ENCODE measurements at places on chromosomes 3 and 15.

GRCh38 chr15:100759106-100759505 is 120.5 kb upstream of the ALDH1A3 start:
- no peak for DNase-seq

DNA sequence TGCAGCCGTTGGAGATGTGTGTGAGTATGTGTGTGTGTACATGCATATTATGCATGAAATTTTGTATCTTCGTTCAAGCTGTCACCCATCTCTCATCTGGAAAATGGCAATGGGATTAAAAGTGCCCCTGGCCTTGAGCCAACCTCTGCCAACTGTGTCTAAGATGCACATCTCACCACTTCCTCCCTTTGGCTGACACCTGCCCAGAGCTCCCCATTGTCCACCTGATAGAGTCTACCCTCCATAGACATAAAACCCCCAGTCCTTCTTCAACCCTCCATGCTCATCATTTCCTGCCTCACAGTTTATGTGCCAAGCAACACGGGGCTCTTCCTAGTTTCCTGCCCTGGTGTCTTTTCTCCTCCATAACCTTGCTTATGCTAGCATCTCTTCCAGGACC is 187.5 kb upstream of the HES1 start:
- DNase-seq = no peak

- DNase-seq = no peak
These were observed 1.9 kb downstream of the IVD start for GRCh38 chr15:40407330-40407990.

- DNase-seq = peak; percentile 6
These were observed 51.0 kb upstream of the SPSB4 start for GRCh38 chr3:141000027-141000663.

DNA sequence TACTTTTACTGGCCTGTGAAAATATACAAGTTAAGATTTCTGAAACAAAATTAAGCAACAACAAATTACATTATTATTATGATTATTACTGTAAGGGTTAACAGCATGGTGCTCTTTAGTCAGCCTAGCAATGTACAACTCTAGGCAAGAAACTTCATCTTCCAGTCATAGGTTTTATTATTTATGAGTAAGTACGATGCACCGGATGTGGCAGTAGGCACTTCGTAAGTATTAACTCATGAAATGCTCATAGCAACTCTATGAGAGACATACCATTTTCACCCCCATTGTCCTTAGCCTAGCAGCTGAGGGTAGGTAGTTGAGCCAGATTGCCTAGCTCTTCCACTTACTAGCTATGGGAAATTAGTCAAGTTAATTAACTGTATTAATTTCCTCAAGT is 68.0 kb upstream of the PTPRG start:
- DNase-seq = no peak

DNA sequence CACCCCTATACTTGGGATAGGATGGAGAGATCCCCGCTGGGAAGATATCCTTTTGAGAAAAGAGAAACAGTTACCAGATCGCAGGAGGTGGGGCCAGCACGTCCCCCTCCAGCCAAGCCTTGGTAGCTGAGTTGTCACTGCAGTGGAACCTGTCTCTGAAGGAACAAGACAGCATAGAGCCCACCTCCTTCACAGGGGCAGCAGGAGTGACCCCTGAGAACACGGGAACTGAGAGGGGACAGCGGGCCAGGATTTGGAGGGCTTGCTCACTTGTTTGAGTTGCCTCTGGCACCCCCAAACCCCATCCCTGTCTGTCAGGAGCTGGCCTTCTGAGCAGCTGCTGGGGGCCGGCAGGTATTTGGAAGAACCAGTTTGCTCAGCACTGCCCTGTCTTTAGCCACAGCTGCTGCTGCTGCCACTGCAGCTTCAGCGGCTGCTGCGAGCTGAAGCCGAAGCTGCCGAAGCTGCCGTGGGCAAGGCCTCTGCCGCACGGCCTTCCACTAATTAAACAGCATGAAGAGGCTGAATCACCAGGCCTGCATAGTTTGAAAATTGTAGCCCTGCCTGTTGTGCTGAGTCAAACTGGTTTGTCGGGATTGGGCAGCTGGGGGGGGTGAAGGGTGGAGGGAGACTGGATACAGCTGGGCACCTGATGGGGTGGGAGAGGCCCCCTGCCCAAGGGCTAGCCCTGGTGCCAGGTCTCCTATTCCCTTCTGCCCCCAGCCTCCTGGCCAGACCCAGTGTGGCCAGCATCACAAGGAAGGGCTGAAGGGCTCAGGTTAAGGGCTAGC is 4.0 kb downstream of the EPHB3 start:
- no peak for DNase-seq

GRCh38 chr15:71476823-71477222 is 333.5 kb upstream of the NR2E3 start:
- no peak for DNase-seq

DNA sequence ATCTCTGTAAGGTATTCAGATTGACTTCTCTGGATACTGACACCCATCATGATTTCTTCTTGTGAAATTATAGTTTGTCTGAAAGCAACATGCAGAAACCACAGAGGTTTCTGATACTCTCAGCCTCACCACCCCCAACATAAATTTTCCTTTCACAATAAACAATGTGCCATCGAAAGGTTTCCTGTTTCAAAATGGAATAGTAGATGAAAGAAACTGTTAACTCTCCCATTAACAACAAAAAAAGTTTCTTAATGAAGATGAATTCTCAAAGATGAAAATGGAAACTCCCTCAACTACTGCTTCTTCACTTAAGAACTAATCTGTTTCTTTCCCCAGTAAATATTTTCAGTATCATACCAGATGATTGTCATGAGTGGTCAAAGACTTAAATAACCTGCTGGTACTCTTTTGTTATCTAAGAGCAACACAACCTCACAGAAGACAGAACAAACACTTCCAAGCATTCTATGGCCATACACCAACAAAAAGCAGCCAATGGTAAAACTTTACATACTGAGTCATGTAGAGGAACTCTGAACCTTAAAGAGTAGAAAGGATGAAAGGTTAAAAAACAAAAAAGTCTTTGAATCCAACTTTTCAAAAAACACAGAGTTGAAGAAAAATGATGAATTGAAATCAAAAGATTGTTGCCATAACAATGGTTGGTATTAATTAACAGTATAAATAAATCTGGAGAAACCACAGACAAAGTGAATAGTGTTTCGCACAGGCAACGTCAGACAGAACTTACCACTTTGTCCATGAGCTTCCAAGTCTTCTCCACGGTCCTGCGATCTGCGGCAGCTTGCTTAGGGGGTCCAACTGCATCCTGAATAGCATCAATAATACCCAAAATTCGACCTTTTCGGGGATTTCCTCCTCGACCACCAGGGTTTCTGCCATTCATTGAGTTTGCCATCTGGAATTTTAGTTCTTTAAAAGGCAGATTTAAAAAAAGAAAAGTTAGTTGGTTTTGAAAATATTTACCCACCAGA is 1.9 kb downstream of the CBLB start:
- DNase-seq = no peak

DNA sequence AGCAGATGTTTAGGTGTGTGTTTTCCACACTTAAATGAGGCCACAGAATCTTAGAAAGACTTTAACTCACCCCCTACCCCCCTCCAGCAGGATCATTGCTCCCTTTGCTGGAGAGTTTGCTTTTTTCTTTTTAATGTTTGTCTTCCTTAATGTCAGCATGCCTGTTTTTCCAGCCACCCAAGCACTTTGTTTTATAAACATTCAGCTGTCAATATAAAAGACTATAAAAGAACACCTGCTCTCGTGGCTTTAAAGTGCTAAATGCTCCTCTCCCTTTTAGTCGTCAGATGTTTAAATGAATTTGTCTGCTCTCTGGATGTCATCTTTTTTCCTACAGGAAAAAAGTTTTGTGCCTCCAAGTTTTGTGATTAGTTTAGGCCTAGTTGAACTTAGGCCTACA is 61.7 kb downstream of the SIDT1 start:
- no peak for DNase-seq

DNA sequence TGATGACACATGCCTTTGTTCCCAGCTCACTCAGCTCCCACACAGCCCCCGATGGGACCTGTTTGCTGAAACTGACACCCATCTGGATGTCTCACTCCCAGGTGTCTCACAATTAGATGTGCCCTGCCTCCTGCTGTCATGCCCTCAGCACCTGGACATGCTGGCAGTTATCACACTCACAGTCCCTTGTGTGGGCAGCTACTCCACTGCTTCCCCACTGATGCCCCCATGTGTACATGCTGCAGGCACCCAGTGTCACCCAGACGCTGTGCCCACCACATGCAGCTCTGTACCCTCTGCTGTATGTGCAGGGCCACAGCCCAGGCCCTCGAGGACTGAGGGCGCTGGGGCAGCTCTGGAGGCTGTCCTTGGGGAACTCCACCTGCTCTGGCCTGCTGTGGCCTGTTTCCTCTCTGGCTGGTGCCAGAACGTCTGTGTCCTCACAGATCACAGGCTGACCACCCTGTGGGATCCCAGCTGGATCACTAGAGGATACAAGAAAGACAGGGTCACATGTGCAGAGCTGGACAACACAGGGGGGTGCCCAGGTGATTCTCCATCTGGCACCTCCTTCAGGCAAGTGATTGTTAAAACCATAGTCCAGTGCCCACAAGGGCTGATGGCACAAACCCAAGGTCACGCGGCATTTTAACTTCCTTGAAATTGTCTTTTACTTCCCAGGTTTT is 14.0 kb downstream of the C3orf22 start:
- DNase-seq = no peak

GRCh38 chr15:57398336-57398735 is 22.0 kb downstream of the CGNL1 start:
- DNase-seq = no peak

GRCh38 chr15:38781196-38781595 is 216.6 kb upstream of the RASGRP1 start:
- DNase-seq = no peak

- DNase-seq = no peak
These were observed 41.1 kb downstream of the PIK3R4 start for GRCh38 chr3:130705501-130705900.

GRCh38 chr3:170033489-170033888 is 4.3 kb upstream of the GPR160 start:
- DNase-seq = peak; percentile 26

GRCh38 chr3:116808725-116809124 is 99.1 kb downstream of the TUSC7 start:
- no peak for DNase-seq

DNA sequence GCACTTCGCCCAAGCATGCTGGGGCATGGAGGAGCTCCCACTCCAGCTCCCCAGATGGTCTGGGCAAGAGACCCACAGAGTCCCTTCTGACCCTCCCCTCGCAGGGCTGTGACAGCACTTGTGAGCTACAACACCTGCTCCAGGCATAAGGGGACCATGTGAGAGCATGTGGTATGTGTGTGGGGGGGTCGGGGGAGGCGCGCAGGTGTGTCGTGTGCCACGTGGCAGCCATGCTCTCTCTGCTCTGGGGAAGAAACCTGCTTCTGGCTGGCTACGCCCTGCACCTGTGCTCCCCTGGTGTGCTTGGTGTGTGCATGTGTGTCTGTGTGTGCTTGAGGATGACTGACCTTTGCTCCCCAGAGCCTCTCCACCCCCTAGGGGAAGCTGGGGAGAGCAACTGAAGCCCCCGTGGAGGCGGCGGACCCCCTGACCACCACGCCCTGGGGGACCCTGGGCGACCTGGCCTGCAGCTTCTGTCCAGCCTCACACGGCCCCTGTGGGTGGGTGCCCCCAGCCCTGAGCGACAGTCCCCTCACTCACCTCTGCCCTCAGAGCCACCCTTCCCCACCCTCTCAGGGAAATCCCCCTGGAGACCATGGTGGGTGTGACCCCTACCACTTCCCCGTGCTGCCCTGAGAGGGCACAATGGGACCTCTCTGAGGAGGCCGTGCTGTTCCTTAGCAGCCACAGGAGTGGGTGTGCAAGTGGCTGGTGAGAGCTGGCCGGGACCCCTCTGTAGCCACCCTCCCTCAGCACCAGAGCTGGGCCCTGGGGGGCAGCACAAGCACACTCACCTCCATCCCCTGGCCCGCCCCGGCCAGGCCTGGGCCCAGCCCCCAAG is 16.6 kb upstream of the SEC13 start:
- DNase-seq = no peak

DNA sequence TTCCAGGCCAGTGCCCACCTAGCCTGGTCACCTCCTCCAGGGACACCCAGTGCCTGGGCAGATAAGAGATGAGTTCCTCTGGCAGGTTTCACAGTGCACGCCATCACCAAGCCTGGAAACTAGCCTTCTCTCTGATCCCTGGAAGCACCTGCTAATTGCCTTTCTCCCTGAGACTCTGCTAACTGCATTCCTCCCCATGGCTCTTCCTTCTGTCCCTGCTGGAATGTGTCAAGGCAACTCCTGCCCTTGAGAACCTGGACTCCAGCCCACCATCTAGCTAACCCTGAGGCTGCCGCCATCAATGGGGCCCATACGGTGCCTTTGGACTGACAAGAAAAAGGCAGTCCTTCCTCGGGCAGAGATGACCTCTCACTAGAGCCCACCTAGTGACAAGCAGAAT is 18.5 kb downstream of the VIPR1 start:
- DNase-seq = no peak

GRCh38 chr3:12990306-12990705 is 82.9 kb downstream of the IQSEC1 start:
- DNase-seq = no peak

DNA sequence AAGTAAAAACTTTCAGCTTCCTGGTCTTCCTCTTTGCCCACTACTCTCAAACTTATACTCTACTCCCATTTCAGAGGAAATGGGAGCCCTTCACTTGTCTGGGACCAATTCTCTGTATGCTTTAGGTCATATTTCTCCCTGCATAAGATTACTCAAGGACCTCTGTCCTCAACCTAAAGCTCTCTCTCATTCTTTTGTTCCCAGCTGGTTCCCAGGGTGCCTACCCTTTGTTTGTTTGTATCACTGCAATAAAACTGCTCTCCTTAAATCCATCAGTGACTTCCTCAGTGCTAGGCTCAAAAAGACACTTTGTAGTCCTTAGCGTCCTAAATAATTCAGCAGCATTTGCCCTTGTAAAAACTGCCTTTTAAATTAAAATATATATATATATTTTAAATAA is 2.9 kb downstream of the NGRN start:
- no peak for DNase-seq

DNA sequence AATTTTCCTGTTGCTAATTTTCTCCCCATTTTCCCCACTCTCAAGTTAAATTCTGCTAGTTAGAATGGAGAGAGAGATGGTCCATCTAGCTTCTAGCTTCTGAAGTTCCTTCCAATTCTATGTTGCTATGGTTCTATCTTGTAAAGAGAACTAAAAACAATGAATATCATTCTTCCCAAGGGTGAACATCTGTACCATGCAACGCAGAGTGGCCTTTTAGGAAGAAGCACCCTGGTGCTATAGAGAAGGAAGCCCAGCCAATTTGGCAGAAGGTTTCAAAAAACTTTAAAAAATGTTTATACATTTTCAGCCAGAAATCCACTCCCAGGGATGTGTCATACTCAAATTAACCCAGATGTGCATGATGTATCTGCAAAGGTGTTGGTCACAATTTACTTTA is 149.1 kb downstream of the SEMA6D start:
- DNase-seq = no peak

DNA sequence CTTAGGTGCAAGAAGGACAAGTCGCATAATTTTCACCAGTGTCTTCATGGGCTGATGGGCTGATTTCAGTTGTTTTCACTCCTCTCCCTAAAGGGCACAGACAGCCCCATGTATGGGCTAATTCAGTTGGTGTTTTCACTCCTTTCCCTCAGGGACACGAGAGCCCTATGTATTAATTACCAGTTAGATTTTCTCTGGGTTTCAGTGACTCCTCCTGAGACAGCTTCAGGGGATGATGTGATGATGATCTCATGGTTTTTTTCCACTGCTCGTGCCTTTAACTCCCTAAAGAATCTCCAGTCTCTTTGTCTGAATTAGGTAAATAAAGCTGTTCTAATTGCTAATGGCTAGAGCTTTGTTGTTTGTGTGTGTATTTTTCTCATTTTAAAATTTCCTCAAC is 9.9 kb downstream of the RAMAC start:
- no peak for DNase-seq
